ENCODE measurements at places on chromosomes 1 and 21.

- no peak for DNase-seq
These were observed 99.7 kb downstream of the PRDM16 start for GRCh38 chr1:3168678-3169077.

GRCh38 chr1:43847290-43847689, 86.3 kb upstream of the ARTN start:
- no peak for DNase-seq

DNA sequence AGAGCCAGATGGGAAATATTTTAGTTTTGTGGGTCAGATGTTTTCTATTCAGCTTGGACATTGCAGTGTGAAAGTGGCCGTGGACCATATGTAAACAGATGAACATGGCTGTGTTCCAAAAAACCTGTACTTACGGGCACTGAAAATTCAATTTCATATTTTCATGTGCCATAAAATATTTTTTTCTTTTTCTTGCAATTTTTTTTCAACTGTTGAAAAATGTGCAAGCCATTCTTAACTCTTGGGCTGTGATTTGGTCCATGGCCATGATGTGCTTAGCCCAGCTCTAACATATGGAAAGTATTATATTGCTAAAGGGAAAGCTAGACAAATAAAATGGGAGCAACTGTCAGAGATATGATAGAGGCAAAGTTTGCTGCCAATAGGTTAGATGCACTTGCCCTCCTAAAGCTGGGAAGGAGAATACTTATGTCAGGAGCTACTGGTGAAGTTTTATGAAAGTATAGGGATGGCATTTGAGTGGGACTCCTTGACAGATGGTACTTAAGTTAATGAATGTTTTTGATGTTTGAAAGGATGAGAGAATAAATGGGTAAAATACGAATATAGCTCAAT, 240.3 kb downstream of the RYR2 start:
- no peak for DNase-seq

DNA sequence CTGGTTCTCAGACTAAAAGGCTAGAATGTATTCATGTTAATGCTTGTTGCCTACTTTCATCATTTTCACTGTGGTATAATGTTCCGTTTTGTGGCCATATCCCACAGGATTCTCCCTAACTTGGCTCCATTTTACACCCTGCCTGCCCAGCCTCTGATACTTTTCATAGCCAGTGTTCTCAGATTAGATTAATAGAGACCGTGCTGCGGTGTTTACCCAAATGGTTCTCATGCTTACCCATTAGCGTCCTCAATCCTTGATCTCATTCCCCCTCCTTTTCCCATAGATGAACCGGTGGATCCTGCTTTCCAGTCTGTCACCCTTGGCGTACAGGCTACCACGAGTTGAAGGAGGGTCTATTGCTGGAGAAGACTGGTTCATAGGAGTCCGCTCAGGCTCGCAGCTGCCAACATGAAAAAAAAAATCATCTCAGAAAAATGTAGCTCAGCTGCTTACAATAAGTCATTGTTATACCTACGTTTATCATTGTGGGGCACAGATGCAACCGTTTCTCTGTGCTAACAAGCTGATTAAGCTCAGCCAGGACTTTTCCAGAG, 78.7 kb downstream of the SETD4 start:
- no peak for DNase-seq

GRCh38 chr1:59007429-59007819, 223.6 kb upstream of the JUN start:
- no peak for DNase-seq
